ENCODE measurements at places on chromosomes 5 and 9.

- DNase-seq = no peak
These were observed 1.3 kb downstream of the LVRN start for GRCh38 chr5:115963566-115963965.

DNA sequence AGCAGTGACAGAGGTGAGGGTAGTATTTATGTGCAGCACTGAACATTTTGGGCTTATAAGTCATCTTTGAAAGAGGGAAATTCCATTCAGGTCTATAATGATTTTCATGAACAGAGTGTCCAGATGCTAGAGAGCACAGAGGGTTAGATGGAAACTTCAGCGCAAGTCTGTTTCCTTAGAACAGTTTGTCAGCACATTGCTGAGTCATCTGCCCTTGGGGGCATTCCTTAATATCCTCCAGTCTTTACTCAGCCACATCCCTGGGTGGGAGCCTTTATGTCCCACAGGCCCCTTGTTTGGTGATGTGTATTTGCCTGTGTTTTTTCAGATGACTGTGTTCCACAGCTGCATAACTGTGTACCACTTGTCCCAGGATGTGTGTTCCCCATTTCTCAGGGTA, 138.5 kb upstream of the S1PR3 start:
- no peak for DNase-seq

DNA sequence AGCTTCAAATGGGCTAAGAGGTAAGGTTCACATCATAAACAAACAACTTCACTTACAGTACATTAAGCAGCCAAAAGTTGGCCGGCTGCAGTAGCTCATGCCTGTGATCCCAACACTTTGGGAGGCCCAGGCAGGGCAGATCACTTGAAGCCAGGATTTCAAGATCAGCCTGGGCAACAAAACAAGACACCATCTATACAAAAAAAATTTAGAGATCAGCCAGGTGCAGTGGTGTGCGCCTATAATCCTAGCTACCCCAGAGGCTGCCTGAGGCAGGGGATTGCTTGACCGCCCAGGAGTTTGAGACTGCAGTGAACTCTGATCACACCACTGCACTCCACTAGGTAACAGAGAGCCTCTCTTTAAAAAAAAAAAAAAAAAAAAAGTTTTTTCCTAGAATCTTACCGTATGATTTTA, 16.9 kb downstream of the UBTD2 start:
- DNase-seq = no peak

GRCh38 chr5:33995865-33996264, 11.4 kb upstream of the SLC45A2 start:
- no peak for DNase-seq

DNA sequence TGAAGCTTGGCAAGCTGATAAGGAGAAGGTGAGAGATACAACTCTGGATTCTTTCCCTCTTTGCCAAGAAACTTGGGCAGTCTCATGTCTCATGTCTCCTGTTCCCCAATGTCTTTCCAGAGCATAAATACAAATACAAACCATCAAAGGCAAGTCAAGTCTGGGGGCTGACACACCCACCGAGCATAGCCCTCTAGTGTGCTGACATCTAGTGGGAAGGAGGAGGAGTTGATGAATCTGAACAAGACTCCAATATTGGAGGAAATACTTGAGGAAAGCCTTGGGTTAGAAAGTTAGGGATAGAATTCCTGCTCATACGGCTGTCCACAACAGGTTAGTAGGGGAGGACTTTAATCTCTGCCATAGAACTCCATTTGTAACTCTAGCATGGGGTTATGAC, 8.6 kb downstream of the MLANA start:
- DNase-seq = no peak

- no peak for DNase-seq
These were observed 12.3 kb downstream of the TLE4 start for GRCh38 chr9:79583952-79584654.

DNA sequence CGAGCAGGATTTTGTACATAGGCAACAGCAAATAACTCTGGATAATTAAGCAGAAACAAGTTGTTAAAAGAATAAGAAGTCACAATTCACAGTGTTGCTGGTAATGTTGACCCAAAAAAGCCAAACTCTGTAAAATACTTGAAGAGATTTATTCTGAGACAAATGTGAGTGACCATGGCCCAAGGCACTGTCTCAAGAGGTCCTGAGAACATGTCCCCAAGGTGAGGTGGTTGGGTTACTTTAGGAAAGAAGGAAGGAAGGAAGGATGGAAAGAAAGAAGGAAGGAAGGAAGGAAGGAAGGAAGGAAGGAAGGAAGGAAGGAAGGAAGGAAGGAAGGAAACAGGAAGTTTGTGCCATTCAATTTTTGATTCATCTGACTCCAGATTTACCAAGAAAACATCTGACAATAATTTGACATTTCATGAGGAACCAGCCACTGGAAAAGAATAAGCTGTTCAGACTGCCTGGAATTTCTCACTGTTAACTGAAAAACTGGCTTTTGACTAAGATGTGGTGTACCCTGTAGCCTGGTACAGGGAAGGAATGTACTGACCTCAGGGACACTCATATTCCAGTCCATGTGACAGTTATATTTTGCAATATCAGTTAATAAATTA, 295.9 kb upstream of the TNC start:
- no peak for DNase-seq

GRCh38 chr5:82591021-82591515, 312.9 kb upstream of the RPS23 start:
- no peak for DNase-seq

GRCh38 chr5:138869763-138870500, 5.2 kb downstream of the LRRTM2 start:
- DNase-seq = no peak

- DNase-seq = no peak
These were observed 7.0 kb downstream of the NOTCH1 start for GRCh38 chr9:136538599-136539426.

- DNase-seq = no peak
These were observed 277.7 kb downstream of the NR2F1-AS1 start for GRCh38 chr5:93303291-93303691.

DNA sequence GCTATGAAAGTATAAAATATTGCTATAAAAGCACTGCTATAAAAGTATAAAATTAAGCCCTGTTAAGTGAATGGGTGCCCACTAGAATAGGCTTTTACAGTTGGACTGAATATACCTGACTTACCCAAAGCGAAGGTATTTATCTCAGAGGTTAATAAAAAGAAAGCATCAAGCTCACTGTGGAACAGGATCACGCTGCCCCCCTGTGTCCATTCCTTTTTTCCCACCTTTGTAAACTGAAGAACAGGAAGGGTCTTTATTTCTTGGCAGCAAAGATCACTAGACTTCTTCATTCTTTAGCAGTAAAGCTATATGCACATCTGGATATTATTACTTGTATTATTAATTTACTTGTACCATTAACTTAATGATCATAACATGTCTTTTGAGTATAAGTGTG, 22.1 kb upstream of the PLPP6 start:
- no peak for DNase-seq

- no peak for DNase-seq
These were observed 38.1 kb downstream of the MRPS27 start for GRCh38 chr5:72281764-72282499.

DNA sequence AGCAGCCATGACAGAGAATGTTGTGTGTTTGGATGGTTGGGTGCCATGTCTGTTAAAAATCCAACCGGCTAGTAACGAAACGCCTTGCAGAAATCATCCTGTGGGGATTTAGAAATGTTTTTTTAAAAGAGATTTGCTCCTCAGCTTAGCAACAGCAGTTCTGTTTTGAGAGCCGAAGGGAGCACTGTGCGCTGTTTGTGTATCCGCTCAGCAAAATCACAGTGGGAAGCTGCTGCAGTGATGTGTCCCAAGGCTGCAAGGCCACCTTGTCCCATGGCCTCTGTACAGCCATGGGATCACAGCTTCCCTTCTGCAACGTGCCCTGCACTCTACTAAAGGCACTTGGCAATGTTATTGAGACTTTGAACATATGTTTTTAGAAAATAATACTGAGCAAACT, 40.9 kb downstream of the TRIO start:
- DNase-seq = no peak

DNA sequence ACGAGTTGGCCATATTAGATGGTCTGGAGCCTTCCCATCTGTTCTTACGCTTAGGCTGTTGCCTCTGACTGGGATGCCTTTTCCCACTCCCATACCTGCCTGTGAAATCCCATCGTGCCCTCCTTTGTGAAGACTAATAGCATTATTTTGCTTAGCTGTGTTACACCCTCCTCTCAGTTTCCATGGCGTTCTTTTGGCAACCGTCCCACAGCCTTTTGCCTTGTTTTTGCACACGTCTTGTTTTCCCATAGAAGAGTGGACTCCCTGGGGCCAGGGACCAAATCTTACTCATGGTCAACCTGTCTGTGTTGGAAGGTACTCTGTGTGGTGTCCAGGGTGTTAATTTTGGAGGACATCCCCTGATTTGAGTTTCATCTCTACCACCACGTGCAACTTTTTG, 242.1 kb downstream of the HSPA4 start:
- DNase-seq = no peak
